ENCODE measurements at places on chromosomes 2 and 18. TPM values are rescaled to one million over a fixed set of nuclear protein-coding genes. Genes with fewer than 3 reads are reported as not detected.

GRCh38 chr2:143700865-143701264 lies 571.6 kb downstream of the ARHGAP15 start:
- no peak for DNase-seq

Gene RIT2
- not detected for total RNA-seq

Gene IL1RN
- total RNA-seq: 8.9 TPM

Gene ALKAL2
- 5.7 TPM for total RNA-seq

Gene ASPRV1
- total RNA-seq: 1.1 TPM
